Small intestine (tissue), 16 donors: ENCODE measurements at places on chromosomes 11 and 22.

DNA sequence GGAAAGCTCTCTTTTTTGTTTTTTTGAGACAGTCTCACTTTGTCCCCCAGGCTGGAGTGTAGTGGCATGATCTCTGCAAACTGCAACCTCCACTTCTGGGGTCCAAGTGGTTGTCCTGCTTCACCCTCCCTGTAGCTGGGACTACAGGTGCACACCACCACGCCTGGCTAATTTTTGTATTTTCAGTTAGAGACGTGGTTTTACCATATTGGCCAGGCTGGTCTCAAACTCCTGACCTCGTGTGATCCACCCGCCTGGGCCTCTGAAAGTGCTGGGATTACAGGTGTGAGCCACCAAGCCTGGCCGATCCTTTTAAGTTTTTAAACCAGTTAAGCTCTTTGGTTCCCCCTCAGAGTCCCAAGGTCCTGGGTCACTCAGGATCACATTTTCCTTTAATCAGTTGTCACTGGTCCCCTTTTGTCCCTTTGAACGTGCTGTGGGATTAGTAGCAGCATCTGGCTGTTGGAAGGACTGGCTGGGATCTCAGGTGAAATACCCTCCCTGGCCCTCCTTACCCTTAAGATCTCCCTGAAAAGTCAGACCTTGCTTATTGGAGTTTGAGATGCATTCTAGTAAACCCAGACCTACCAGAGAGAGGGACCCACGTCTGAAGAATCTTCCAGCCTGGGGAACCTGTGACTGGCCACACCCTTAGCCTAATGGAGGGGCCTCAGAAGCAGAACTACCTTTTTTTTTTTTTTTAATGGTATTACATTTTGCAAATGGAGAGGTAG lies 8.1 kb downstream of the MALAT1 start:
- H3K27ac ChIP-seq, result peak overlapping the region; percentile 72
- H3K4me1 ChIP-seq, result peaks cover 27% of the 10 kb centered on the region
- H3K36me3 ChIP-seq, result peaks cover 25% of the 10 kb centered on the region
- peak; percentile 90 for DNase-seq

DNA sequence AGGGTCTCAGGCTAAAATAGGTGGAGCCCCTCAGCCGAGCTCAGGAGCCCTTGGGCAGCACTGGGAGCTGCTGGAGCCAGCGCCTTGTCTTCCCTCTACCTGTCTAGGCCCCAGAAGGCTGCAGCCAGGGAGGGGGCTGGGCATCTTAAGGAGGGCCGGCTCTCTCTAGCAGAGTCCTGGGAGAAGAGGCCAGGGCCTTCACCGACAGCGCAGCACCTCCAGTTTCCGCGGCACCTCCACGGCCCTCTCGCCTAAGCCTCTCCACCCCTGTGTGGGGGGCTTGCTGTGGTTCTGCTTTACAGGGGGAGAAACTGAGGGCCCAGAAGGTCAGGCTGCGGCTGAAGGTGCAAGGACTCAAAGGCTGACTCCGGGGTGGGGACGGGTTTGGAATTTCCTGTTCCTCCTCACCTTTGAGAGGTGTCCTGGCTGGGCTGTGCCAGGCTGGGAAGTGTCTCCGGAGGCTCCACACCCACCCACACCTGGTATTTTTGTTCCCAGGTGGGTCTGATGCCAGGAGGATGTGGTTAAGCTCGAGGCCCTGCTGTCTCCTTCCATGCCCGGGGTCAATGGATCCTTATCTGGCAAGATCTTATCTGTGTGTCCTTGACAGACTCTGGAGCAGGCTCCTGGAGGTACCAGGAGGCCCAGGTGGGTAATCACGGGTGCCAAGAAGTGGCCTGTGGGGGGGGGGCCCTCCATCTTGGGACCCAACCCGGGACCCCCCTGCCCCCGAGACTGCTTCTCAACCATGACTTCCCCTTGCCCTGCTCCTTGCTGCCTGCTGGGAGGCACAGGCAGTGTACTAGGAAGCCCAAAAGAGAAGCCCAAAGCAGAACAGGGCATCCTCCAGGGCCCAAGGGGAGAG lies 95.3 kb upstream of the FGF3 start:
- DNase-seq, result no peak
- no peak overlapping the region for H3K4me3 ChIP-seq
- no peaks in the 10 kb centered on the region for H3K36me3 ChIP-seq

- no peaks in the 10 kb centered on the region for H3K27me3 ChIP-seq
- no peak for DNase-seq
- H3K4me1 ChIP-seq, result no peaks in the 10 kb centered on the region
- no peak overlapping the region for H3K4me3 ChIP-seq
- H3K27ac ChIP-seq, result no peak overlapping the region
Observed at GRCh38 chr11:14150878-14151277, 188.4 kb downstream of the SPON1 start.

DNA sequence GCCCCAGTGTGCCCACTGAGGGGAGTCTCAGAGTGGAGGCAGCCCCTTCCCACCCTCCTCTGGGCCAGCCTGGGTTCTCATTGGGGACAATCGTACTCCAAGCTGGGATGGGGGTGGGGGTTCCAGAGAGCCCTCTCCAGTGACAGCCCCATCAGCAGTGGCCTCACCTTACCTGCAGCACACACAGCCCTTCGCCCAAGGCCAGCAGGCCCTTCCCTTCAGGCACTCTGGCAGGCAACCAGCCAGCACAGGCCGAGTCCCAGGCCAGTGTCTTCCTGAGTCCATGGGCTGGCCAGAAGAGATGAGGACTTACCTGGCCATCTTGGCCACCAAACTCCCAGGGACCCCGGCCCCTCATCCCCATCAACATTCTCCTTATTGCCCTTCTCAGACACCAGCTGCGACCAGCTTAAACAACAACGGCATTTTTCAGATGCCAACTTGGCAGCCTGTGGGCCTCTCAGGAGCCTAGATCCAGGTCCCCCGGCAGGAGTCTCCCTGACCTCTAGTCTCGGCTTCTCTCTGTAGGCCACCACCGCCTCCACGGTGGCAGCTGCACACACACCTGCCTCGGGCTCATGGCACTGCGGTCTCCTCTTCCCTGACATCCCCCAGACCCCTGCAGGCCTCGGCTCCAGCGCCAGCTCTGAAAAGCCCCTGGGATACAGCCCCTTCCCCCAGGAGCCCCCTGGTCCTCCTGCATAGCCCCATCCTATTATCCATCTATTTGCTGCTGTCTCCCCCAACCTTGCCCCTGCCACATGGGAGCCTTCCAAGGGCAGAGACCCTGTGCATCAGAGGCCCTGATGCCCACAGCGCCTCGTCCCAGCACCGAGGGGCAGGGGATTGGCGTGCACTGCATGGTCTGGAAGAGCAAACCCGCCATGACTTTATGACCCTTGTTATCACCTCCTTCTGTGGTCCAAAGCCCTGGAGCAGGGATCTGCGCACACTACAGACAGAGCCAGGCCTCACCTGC lies 111.2 kb upstream of the FGF3 start:
- no peaks in the 10 kb centered on the region for H3K4me1 ChIP-seq
- DNase-seq, result no peak
- no peaks in the 10 kb centered on the region for H3K27me3 ChIP-seq
- H3K36me3 ChIP-seq, result no peaks in the 10 kb centered on the region
- no peak overlapping the region for H3K27ac ChIP-seq

DNA sequence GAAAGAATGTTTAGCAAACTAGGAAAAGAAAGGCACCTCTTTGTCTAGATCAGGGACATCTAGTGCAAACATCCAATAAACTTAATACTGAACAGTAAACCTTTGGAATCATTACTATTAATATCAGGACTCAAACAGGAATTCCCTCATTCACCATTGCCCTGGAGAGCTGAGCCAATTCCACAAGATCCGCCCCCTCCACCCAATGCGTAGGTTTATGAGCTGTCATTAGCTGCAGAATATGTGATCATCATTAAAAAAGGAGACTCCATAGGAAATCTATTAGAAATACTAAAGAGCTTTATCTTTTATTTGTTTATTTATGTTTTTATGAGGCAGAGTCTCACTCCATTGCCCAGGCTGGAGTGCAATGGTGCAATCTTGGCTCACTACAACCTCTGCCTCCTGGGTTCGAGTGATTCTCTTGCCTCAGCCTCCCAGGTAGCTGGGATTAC lies 5.5 kb downstream of the IL17REL start:
- no peaks in the 10 kb centered on the region for H3K36me3 ChIP-seq
- H3K4me3 ChIP-seq, result no peak overlapping the region
- peak overlapping the region; percentile 52 for H3K27ac ChIP-seq
- peaks cover 23% of the 10 kb centered on the region for H3K27me3 ChIP-seq

DNA sequence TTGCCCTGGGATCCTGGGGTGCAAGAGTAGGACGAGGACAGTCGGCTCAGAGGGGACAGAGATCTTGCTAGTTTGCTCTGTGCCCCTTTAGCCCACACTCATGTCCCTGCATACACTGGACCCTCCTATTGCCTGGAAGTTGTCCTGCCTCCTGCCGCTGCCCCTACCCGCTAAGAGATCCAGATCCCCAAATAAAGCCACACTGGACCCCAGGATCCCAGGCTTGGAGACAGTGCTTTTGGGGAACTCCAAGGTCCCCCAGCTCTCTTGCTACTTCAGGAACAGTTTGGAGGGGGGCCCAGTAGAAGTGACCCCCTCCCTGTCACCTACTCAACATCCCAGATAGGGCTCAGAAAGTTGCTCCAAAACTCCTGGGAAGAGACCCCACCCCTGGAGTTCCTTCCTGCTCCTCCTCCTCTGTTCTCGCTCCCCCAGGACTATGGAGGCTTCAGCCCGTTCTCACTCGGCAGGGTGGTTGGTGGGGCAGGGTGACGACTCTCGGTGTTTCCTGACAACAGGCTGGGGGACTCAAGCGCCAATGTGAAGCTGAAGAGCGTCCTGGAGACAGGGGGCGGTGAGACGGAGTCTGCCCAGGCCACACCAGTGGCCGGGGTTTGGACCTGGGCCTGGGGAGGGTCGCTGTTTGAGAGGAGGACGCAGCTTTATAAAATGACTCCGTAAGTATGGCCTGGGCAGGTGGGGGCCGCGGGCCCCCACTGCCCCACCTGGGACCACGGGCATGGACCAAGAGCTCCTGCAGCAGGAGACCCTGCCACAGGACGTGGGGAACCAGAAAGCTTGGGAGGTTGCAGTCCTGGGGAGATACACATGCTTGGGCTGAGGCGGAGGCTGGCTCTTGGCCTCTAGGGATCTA lies 19.2 kb upstream of the TUB start:
- DNase-seq, result no peak
- H3K27ac ChIP-seq, result no peak overlapping the region
- no peaks in the 10 kb centered on the region for H3K4me1 ChIP-seq
- no peak overlapping the region for H3K4me3 ChIP-seq
- no peaks in the 10 kb centered on the region for H3K27me3 ChIP-seq
- no peaks in the 10 kb centered on the region for H3K36me3 ChIP-seq

GRCh38 chr22:19361501-19362103 lies 69.9 kb downstream of the HIRA start:
- H3K4me1 ChIP-seq, result no peaks in the 10 kb centered on the region
- no peak overlapping the region for H3K4me3 ChIP-seq
- peaks cover 10% of the 10 kb centered on the region for H3K36me3 ChIP-seq
- H3K27me3 ChIP-seq, result no peaks in the 10 kb centered on the region
- H3K27ac ChIP-seq, result no peak overlapping the region

- H3K4me3 ChIP-seq, result no peak overlapping the region
- H3K36me3 ChIP-seq, result no peaks in the 10 kb centered on the region
- H3K4me1 ChIP-seq, result no peaks in the 10 kb centered on the region
- H3K27ac ChIP-seq, result no peak overlapping the region
- no peaks in the 10 kb centered on the region for H3K27me3 ChIP-seq
Observed at GRCh38 chr22:25395915-25396314, 168.6 kb upstream of the GRK3 start.

DNA sequence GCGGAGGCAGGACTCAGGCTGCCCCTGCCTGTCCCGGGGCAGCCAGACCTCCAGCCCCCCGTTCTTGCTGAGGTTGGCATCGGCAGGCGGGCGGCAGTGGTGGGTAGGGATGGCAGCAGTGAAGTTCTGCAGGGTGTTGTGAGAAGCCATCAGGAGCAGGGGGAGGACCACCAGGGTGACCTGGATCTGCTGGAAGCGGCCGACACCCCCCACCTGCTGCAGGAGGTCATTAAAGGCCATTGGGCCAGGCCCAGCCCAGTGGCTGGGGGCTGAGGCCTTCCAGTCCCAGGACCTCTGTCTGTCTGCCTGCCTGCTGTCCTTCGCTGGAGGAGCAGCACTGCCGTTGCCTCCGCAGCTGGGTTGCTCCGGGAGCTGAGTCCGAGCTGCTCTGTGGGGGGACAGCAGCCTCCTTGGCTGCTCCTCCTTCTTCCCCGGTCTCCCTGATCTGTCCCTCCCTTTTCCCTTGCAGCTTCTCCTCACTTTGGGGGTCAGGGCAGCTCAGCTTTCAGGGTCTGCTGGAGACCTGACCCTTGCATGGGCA lies at the start of gene SLC22A6:
Gene SLC22A6, minus strand, starts transcription at position 517 of the 541 bp plus-strand sequence. Its CDS starts 277 bp downstream, at position 240.
- H3K27me3 ChIP-seq, result no peaks in the 10 kb centered on the region
- H3K4me3 ChIP-seq, result no peak within 1 kb of the TSS
- no peaks in the 10 kb centered on the region for H3K36me3 ChIP-seq
- H3K27ac ChIP-seq, result no peak within 1 kb of the TSS
- DNase-seq, result no peak

DNA sequence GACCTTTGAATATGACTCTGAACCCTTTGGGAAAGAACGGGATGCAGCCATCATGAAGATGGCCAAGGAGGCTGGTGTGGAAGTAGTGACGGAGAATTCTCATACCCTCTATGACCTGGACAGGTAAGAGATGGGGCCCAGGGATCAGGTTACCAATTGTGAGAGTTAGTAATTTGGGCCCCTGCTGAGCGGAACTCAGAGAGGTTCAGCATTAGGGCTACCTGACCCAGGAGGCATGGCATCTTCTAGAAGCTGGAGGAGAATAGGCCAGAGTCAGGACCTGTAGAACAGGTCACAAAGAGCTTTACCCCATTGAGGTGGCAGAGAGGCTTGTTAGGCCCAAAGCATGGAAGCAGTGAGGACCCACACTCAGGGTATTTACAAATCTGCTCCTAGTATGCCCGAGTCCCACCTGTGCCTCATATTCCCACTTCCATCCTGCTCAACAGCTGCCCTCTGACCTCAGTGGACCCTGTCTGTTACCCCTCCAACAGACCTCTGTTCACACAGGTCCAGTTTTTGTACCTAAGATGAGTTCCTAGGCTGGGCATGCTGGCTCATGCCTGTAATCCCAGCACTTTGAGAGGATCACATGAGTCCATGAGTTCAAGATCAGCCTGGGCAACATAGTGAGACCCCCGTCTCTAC lies 11.6 kb downstream of the CRY2 start:
- no peak for DNase-seq
- H3K4me1 ChIP-seq, result peaks cover 7% of the 10 kb centered on the region
- peak overlapping the region; percentile 5 for H3K27ac ChIP-seq
- H3K36me3 ChIP-seq, result peaks cover 7% of the 10 kb centered on the region
- no peak overlapping the region for H3K4me3 ChIP-seq
- no peaks in the 10 kb centered on the region for H3K27me3 ChIP-seq

GRCh38 chr22:19880786-19881569 lies 26.3 kb upstream of the GNB1L start:
- no peaks in the 10 kb centered on the region for H3K27me3 ChIP-seq
- no peak overlapping the region for H3K4me3 ChIP-seq
- DNase-seq, result no peak
- H3K4me1 ChIP-seq, result no peaks in the 10 kb centered on the region
- H3K27ac ChIP-seq, result peak overlapping the region; percentile 38

- H3K36me3 ChIP-seq, result no peaks in the 10 kb centered on the region
- no peak for DNase-seq
- H3K27ac ChIP-seq, result no peak overlapping the region
- peaks cover under 1% of the 10 kb centered on the region for H3K4me1 ChIP-seq
- H3K27me3 ChIP-seq, result no peaks in the 10 kb centered on the region
Observed at GRCh38 chr11:34408580-34409172, 30.1 kb upstream of the CAT start.
